ENCODE measurements at places on chromosomes 16 and 17.
A peak's percentile ranks its signal among the peaks of the same experiment; 100 is the strongest.

DNA sequence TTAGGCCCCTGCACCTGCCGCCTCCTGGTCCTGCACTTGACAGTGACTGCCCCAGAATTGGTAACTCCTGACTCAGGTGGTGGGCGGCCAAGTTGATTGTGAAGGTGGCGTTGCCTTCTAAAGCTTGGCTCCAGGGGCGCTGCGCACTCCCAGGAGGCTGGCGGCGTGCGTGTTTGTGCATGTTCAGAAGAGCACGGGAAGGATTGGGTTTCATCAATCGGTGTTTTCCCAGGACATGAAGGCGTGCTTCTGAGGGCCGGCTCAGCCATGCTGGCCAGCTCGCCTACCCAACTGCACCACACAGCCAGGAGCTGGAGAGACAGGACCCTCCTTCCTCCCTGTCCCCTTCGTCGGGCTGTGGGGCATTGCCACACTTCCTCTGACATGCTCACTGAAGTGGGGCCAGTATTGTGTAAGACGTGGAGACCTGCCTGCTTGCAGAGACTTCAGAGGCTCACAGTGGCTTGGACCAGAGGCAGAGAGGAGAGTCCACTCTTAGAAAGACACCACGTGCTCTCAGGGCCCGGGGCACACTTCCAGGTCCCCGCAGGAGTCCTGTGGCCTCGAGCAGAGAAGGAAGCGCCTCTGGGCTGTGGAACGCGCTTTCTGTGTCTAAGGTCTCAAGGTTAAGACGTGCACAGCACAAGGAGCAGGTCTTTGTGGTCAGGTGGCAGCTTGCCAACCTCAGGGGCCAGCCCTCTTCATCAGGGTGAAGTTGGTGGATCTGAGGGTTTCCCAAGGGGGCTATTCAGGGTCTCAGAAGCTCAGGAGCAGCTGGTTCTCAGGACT is 2.8 kb downstream of the RAB40C start:
- H3K4me1 ChIP-seq: peaks cover 11% of the 10 kb centered on the region
- H3K27me3 ChIP-seq: no peaks in the 10 kb centered on the region
- peaks cover 5% of the 10 kb centered on the region for H3K36me3 ChIP-seq
- H3K27ac ChIP-seq: no peak overlapping the region
- no peak for DNase-seq

GRCh38 chr17:59810894-59811153 is 81.9 kb downstream of the TUBD1 start:
- H3K36me3 ChIP-seq: peaks cover 3% of the 10 kb centered on the region
- no peak overlapping the region for H3K4me3 ChIP-seq
- H3K27ac ChIP-seq: no peak overlapping the region
- H3K4me1 ChIP-seq: peaks cover 9% of the 10 kb centered on the region

DNA sequence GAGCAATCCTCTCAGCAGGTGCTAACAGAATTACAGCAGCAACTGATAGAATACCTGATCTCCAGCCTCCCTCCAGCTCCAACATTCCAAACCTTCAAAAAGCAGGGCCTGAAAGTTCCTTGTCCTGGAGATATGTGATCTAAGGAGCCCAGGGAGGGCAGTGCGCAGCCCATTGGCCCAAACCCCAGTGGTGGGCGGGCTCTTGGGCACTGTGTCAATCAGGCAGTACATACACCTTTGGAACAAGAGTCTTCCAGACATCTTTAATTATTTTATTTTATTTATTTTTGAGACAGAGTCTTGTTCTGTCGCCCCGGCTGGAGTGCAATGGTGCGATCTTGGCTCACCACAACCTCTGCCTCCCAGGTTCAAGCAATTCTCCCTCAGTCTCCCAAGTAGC is 24.2 kb downstream of the SLC12A3 start:
- no peak for DNase-seq
- no peaks in the 10 kb centered on the region for H3K36me3 ChIP-seq
- no peak overlapping the region for H3K27ac ChIP-seq
- H3K4me3 ChIP-seq: no peak overlapping the region

- H3K27ac ChIP-seq: no peak overlapping the region
- H3K4me1 ChIP-seq: peaks cover 8% of the 10 kb centered on the region
- no peaks in the 10 kb centered on the region for H3K27me3 ChIP-seq
- H3K4me3 ChIP-seq: no peak overlapping the region
- peak; percentile 32 for DNase-seq
- no peaks in the 10 kb centered on the region for H3K36me3 ChIP-seq
These were observed 6.6 kb upstream of the MIF4GD start for GRCh38 chr17:75277664-75278071.

- no peaks in the 10 kb centered on the region for H3K4me1 ChIP-seq
- H3K27ac ChIP-seq: no peak overlapping the region
- peaks cover 11% of the 10 kb centered on the region for H3K27me3 ChIP-seq
- no peaks in the 10 kb centered on the region for H3K36me3 ChIP-seq
- DNase-seq: no peak
- H3K4me3 ChIP-seq: no peak overlapping the region
These were observed 9.2 kb upstream of the MSLN start for GRCh38 chr16:751152-752006.

GRCh38 chr16:86491640-86492023 is 18.7 kb upstream of the FOXF1 start:
- peaks cover 35% of the 10 kb centered on the region for H3K4me1 ChIP-seq
- no peak overlapping the region for H3K4me3 ChIP-seq
- no peak for DNase-seq
- peaks cover 87% of the 10 kb centered on the region for H3K36me3 ChIP-seq
- no peaks in the 10 kb centered on the region for H3K27me3 ChIP-seq

DNA sequence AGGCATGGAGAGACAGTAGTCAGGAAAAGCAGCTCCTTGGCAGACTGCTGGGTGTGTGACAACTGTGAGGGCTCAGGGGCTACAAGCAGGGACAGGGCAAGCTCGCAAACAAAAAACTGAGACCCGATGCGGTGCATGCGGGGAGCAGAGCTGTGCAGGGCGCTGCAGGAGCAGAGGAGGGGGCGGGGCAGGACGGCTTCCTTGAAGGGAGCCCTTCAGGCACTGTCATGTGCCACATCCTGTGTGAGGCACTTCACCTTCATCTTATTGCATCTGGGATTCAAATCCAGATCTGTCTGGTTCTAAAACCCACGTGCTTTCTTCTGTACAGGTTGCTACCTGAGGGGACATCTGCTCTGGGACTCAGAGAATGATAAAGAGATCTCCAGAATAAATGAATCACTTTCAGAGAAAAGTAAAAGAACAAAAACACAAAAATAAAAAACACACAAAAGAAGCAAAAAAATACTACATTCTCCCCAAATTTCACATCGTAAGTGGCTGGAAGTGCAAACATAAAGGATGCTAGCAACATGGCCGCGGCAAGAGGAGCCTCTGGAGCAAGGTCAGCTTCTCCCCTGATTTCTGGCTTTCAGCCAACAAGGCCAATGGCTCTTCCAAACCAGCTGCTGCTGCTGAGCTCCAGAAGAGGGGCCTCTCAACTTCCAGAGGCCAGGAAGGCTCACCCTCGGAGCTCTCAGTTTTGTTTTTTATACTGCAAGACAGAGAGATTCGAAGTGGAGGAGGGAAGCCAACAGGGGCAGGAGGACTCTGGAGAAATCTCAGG is 14.2 kb downstream of the LYRM9 start:
- no peak overlapping the region for H3K4me3 ChIP-seq
- no peaks in the 10 kb centered on the region for H3K36me3 ChIP-seq
- DNase-seq: no peak
- no peaks in the 10 kb centered on the region for H3K27me3 ChIP-seq

- no peak overlapping the region for H3K4me3 ChIP-seq
- H3K27ac ChIP-seq: peak overlapping the region; percentile 29
- H3K27me3 ChIP-seq: no peaks in the 10 kb centered on the region
- H3K4me1 ChIP-seq: peaks cover 7% of the 10 kb centered on the region
- H3K36me3 ChIP-seq: peaks cover 6% of the 10 kb centered on the region
These were observed 8.1 kb downstream of the SMURF2 start for GRCh38 chr17:64653985-64654355.
